ENCODE measurements at places on chromosomes 2 and 18. TPM values are rescaled to one million over a fixed set of nuclear protein-coding genes. Genes with fewer than 3 reads are reported as not detected.

GRCh38 chr2:144438801-144439631 is 80.9 kb downstream of the ZEB2 start:
- no peak for DNase-seq

DNA sequence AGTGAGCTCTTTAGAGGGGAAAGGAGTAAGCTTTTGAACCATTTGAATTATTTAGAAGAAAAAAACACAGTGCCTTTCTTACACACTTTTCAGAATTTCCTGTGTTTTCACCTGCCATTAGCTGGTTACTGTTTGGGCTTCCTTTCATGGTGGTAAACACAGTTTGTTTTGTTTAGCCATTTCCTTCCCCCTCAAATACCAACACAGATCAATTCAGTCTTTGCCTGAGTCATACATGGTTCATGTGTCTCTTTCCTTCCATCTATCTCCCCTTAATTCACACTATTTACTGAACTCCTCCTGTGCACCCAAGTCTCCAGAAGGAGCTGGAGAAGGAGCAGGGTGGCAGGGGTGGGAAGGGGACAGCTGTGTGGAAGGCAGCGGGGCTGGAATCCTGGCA is 45.0 kb downstream of the TCF7L1 start:
- DNase-seq: no peak

DNA sequence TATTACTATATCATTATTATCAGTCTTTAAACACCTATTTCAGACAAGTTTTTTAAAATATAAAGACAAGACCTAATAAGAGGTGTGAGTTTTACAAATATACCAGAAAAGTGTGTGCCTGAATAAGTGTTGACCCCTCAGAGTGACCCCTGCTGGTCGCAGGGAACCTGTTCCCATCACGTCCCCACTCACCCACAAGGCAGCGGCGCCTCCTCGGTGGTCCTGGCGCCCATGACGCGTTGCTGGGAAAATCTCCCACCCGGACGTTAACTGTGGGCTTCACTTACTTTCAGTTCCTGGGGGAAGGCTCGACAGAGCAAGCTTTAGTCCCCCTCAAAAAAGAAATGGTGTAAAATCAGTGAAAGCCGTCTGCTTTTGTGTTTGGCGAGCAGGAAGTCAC is 93.5 kb downstream of the TMEM18 start:
- DNase-seq: no peak

DNA sequence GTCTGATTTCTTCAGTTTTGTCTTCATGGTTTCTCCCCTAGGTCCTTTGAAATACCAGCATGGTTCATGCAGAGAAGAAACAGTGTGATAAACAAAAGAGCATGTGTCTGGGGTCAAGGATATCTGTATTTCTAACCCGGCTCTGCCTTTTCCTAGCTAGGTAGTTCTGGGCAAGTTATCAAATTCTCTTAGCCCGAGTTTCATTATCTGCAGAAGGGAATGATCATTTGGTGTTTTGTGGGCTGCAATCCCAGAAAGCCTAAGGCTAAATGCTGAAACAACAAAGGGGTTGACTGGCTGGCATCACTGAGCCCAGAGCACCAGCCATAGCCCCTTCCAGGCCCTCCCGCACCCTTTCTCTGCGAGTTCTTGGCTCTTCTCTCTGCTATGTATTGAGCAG is 51.7 kb upstream of the DAPL1 start:
- no peak for DNase-seq

GRCh38 chr2:100137866-100138570 is 4.4 kb downstream of the AFF3 start:
- DNase-seq: no peak

DNA sequence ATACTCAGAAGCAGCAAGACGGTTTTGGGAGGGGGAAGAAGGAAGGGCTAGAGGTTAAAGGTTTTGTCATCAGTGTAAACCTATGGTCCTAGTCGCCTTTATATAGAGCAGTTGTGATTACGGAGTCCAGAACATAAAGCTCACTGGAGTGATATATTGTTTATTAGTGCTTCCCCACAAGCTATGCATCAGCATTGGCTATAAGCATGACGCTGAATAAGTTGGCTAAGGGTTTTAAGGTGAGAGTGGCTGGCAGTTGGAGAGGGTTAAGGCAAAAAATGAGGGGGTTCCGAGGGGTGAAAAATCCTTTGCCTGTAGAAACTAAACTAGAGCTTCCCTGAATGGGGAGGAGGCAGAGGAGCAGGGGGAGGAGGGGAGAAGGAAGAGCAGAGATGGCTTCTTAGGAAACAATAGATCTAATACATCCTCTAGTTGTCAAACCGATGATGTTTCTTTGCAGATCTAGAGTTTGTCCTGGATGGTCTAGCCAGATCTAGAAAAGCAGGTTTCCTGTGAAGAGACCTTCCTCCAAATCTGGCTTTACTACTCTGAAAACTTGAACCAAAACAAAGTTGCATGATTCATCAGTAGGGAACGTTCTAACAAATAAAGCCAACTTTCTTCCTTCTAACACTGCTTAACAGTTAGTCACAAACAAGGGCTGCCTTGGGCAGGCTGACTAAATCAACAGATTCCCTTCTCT is 2.5 kb downstream of the KLF7 start:
- DNase-seq: peak; percentile 99

DNA sequence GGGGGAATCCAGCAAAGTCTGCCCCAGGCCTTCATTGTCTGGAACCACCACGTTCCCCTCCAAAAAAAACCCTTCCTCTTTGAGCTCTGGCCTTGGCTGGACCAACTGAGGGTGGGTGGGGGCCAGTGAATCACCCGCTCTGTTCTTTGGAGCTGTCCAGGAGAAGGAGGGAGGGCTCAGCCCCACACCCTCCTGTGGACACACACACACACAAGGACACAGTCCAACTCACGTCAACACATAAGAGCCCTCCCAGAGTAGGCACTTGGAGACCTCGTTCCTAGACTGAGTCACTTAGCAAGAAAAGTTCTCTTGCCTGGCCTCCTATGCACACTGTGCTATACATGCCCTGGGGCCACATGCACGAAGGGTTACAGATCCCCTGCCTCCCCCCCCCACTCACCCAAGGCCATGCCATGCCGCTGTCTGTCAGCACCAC is 1.2 kb upstream of the TNS1 start:
- peak; percentile 43 for DNase-seq

DNA sequence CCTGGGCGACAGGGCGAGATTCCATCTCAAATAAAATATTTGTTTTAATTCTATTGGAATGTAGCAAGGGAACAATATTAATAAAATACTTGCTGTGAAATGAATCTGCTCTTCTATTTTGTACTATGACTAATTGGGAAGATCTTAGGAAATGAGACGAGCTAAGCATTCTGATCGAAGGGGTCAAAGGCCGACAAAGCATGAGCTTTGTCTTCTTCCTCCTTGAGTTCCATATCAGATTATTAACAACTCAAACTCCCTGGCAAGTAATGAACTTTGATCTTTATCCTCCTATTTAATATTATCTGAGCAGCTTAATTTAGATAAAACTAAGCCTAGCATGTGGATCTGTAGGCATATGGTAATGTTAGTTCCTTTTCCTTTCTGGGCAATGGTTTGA is 15.5 kb downstream of the GEMIN6 start:
- no peak for DNase-seq

GRCh38 chr2:46318579-46319460 is 21.6 kb downstream of the EPAS1 start:
- no peak for DNase-seq

Gene ATP6V1B1
- total RNA-seq: not detected

All from renal cortical epithelial cell (primary cell).